Right ventricle myocardium superior (tissue), 1 donor: ENCODE measurements at places on chromosomes 7 and 10. TPM values are rescaled to one million over a fixed set of nuclear protein-coding genes. Genes with fewer than 3 reads are reported as not detected.
A peak's percentile ranks its signal among the peaks of the same experiment; 100 is the strongest.

Gene CCDC172
- total RNA-seq, result not detected

Gene CACUL1
- 21.4 TPM for total RNA-seq

Gene NRBF2
- total RNA-seq, result 7.7 TPM

GRCh38 chr7:158821171-158822031 lies 7.9 kb downstream of the ESYT2 start:
- DNase-seq, result no peak

GRCh38 chr10:84424731-84425167 lies 96.4 kb downstream of the CCSER2 start:
- DNase-seq, result peak; percentile 88

GRCh38 chr7:27560706-27561235 lies 101.9 kb downstream of the HIBADH start:
- no peak for DNase-seq

DNA sequence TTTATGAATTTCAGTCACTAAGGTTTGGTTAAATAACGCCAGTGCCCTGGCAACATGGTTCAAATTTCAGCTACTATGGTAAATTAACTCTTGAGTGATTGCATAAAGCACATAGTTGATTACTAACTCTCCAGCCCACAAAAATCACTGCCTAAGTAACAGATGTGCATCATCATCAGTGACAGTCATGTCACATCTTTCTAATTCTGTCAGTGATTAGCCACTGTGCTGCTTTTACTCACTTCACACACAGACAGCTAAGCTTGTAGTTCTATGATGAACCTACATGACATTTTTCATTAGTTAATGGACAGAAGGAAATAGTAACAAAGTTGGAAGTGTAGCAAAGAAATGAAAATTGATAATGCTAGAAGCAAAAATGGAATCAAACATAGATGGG lies 108.9 kb downstream of the DNAH11 start:
- DNase-seq, result no peak

- no peak for DNase-seq
Measured at GRCh38 chr10:104895541-104895940, 254.5 kb downstream of the SORCS3 start.

- no peak for DNase-seq
Measured at GRCh38 chr10:42999385-43000020, 77.4 kb upstream of the RET start.

- DNase-seq, result no peak
Measured at GRCh38 chr7:96499532-96499931, 177.6 kb upstream of the SLC25A13 start.

DNA sequence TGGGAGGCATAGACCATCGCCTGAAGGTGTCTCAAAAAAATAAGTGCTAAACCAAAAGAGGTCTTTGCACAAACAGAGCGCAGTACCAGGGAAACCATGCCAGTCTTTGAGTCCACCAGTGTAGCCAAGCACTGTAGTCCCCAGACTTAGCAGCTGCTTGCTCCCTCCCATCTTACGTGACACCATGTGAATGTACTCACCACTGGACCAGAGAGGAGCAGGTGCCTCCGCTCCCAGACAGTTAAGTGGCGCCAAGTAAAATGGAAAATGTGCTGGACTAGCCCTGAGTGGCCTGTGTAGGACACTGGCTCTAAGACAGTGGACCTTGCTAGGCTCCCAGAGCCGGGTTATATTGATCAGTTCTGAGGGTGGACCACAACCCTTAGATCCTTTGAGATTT lies 47.7 kb upstream of the PLEKHA1 start:
- no peak for DNase-seq

- no peak for DNase-seq
Measured at GRCh38 chr7:73717991-73718405, 1.5 kb downstream of the STX1A start.
